GM23338 (cell line): ENCODE measurements at places on chromosomes 6 and 20. TPM values are rescaled to one million over a fixed set of nuclear protein-coding genes. Genes with fewer than 3 reads are reported as not detected.

DNA sequence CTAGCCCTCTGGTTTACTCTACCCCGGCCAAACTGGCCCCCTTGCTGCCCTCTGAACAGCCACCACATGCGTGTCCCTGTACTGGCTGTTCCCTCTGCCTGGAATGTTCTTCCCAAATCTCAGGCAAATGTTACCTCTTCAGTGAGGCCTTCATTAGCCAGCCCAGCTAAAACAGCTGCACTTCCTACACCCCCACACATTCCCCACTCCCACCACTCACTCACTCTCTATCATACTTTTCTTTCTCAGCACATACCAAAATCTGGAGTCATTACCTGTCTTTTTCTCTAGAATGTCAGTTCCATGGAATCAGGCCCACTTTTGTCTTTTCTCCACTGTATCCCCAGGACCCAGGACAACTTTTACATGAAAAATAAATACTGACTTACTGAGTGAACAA lies 401.2 kb upstream of the SULF2 start:
- H3K4me3 ChIP-seq = no peak overlapping the region
- no peak for DNase-seq
- H3K27me3 ChIP-seq = no peaks in the 10 kb centered on the region
- no peak overlapping the region for H3K27ac ChIP-seq
- H3K36me3 ChIP-seq = no peaks in the 10 kb centered on the region
- 0 out of 2 replicates have a peak, but pooled peaks cover 3% of the 10 kb centered on the region for H3K4me1 ChIP-seq

- no peak overlapping the region for H3K27ac ChIP-seq
- no peaks in the 10 kb centered on the region for H3K36me3 ChIP-seq
- no peaks in the 10 kb centered on the region for H3K4me1 ChIP-seq
- H3K4me3 ChIP-seq = no peak overlapping the region
- no peaks in the 10 kb centered on the region for H3K27me3 ChIP-seq
Observed at GRCh38 chr20:37479925-37480691, 40.9 kb upstream of the NNAT start.

DNA sequence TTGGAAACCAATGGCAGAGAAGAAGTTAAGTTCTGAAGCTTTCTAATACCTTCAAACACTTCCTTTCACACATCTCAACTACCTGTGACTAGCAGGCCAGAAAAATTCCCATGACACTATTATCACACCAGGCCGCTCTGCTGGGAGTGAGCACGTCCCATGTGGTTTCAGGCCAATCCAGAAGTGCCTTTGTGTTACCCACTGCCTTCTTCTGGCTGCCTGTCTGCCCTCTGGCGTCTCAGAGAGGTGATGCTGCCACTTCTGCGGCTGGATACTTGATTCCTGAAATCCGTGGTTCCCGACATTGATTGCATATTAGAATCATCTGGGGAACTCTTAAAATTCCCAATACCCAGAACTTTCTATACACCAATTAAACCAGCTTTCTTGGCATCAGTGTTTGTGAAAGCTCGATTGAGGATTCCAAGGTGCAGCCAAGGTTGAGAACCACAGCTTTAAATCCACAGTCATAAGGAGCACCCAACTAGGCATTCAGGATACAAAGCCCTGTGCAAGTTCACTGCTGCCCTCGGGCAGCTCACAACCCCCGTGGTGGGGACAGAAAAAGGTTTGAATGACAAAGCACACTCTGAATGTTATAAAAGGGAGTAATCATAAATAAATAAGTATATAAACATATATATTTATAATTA lies 65.6 kb downstream of the STMND1 start:
- H3K36me3 ChIP-seq = no peaks in the 10 kb centered on the region
- H3K27ac ChIP-seq = no peak overlapping the region
- no peaks in the 10 kb centered on the region for H3K27me3 ChIP-seq
- no peaks in the 10 kb centered on the region for H3K4me1 ChIP-seq

The IRF4 gene
- 1.9 and 4.1 TPM in 2 replicates for polyA plus RNA-seq

The RIPOR2 gene
- polyA plus RNA-seq = 8.8 and 9.5 TPM in 2 replicates

- no peak overlapping the region for H3K4me3 ChIP-seq
- no peaks in the 10 kb centered on the region for H3K36me3 ChIP-seq
Observed at GRCh38 chr20:10306440-10307358, 88.1 kb downstream of the SNAP25 start.

- no peak for DNase-seq
- no peaks in the 10 kb centered on the region for H3K27me3 ChIP-seq
- no peaks in the 10 kb centered on the region for H3K4me1 ChIP-seq
- H3K27ac ChIP-seq = no peak overlapping the region
Observed at GRCh38 chr6:134723081-134723871, 226.6 kb downstream of the ALDH8A1 start.

The BPIFB2 gene
- polyA plus RNA-seq = not detected in 2 replicates

The C6orf58 gene
- polyA plus RNA-seq = 0.18 TPM in 1 of 2 replicates, not detected in the other

- H3K4me1 ChIP-seq = no peaks in the 10 kb centered on the region
- H3K4me3 ChIP-seq = no peak overlapping the region
- no peaks in the 10 kb centered on the region for H3K27me3 ChIP-seq
- DNase-seq = no peak
- no peak overlapping the region for H3K27ac ChIP-seq
- H3K36me3 ChIP-seq = no peaks in the 10 kb centered on the region
Observed at GRCh38 chr6:21393441-21394165, 199.9 kb upstream of the SOX4 start.

GRCh38 chr20:11459090-11459890 lies 458.4 kb upstream of the BTBD3 start:
- H3K27me3 ChIP-seq = no peaks in the 10 kb centered on the region
- H3K36me3 ChIP-seq = no peaks in the 10 kb centered on the region
- no peak overlapping the region for H3K27ac ChIP-seq
- DNase-seq = no peak
- H3K4me1 ChIP-seq = peaks cover 23% of the 10 kb centered on the region; the same call in 1 of the 2 replicates

The KCNK5 gene
- 9.5 and 9.7 TPM in 2 replicates for polyA plus RNA-seq

- H3K4me3 ChIP-seq = no peak overlapping the region
- H3K27me3 ChIP-seq = no peaks in the 10 kb centered on the region
- peaks cover 9% of the 10 kb centered on the region; the same call in 1 of the 2 replicates for H3K4me1 ChIP-seq
- no peak overlapping the region for H3K27ac ChIP-seq
Observed at GRCh38 chr6:2114100-2114499, 131.3 kb downstream of the GMDS start.

The MLN gene
- polyA plus RNA-seq = not detected in 2 replicates

DNA sequence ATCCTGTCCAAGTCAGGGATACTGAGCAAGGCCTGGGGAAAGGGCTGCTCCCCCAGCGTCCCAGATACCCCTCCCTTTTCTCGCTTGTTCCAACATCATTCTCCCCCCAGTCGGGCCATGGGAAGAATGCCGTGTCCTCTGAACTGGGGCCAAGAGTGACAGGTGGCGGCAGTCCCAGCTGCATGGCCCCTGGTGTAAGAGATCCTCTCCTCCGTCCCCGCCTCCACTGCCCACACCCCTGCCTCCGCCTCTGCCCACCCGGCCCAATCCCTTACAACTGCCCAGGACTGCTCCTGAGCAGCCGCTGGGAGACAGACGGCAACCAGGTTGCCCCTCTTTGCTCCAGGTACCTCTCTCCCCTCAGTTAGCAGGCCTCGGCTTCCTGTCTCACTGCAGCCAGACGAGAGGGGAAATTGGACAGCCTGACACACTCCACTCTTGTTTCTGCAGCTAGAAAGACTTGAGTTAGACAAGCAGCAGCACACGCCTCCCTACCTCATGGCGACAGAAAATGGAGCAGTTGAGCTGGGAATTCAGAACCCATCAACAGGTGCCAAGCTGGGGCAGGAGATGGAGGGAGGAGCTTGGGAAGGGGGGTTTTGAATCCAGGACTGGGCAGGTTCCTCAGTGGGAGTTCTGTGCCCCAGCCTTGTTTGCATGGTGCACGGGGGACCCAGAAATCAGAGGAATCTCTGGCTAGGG lies at the start of gene MYLK2:
TSS of gene MYLK2 (plus strand) at position 274 of the 702 bp plus-strand sequence. CDS start at position 499, 225 bp downstream.
- no peak within 1 kb of the TSS for H3K27ac ChIP-seq
- H3K4me3 ChIP-seq = no peak within 1 kb of the TSS
- H3K4me1 ChIP-seq = peaks cover 13% of the 10 kb centered on the region
- H3K36me3 ChIP-seq = no peaks in the 10 kb centered on the region
- DNase-seq = peak; percentile 37
- no peaks in the 10 kb centered on the region for H3K27me3 ChIP-seq

DNA sequence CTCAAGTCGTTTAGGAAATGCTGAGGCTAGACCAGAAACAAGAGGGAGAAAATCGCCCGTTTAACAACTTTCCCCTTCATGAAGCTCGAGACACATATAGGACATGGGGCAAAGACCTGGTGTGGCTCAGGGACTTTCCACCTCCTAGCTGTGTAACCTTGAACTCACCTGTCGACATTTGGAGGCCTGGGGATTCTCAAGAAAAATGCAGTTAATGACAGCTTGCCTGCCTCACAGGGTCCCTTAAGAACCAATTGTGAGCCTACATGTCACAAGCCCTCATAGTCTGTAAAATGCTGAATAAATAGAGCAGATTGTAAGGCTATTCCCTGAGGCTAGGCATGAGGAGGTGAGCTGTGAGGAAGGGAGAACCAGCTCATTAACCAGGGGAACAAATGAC lies 35.1 kb downstream of the MGME1 start:
- H3K27ac ChIP-seq = no peak overlapping the region
- no peaks in the 10 kb centered on the region for H3K4me1 ChIP-seq
- H3K36me3 ChIP-seq = no peaks in the 10 kb centered on the region
- DNase-seq = no peak
- H3K4me3 ChIP-seq = no peak overlapping the region

DNA sequence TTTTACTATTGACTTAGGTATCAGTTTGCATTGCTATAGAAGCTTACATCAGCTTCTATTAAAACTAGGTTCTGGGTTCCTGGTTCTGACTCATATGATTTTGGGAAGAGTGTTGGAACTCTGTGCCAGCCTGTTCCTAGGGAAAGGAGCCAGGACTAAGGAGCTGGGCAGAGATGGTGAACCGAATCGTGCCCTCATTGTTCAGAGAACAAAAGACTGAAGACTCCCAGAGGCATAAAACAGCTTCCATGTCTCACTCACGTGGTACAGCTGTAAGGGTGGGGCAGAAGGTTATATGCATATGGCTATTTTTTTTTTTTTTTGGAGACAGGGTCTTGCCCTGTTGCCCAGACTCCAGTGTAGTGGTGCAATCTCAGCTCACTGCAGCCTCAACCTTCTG lies 89.1 kb upstream of the THBS2 start:
- H3K27me3 ChIP-seq = no peaks in the 10 kb centered on the region
- no peak overlapping the region for H3K4me3 ChIP-seq
- DNase-seq = no peak
- H3K4me1 ChIP-seq = peaks cover 2% of the 10 kb centered on the region
- no peaks in the 10 kb centered on the region for H3K36me3 ChIP-seq
- H3K27ac ChIP-seq = no peak overlapping the region

GRCh38 chr6:30893666-30894065 lies 9.3 kb downstream of the DDR1 start:
- no peak overlapping the region for H3K27ac ChIP-seq
- no peaks in the 10 kb centered on the region for H3K27me3 ChIP-seq
- H3K36me3 ChIP-seq = peaks cover 12% of the 10 kb centered on the region

DNA sequence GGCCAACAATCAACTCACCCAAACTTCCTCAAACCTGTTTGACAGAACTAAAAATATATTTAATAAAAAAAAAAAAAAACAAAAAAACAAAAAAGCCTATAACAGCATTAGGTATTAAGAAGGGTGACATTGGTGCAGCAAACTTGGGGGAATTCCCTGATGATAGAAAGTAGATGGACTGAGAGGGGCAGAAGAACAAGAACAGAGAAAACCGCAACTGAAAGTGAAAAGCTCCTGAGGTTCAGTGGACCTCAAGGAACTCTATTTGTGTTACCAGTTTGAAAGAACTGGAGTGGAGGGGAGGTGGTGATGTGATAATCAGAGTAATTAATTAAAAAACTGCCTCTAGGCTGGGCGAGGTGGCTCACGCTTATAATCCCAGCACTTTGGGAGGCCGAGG lies 53.8 kb downstream of the MACROD2 start:
- no peaks in the 10 kb centered on the region for H3K36me3 ChIP-seq
- H3K4me1 ChIP-seq = no peaks in the 10 kb centered on the region; the same call in 1 of the 2 replicates
- H3K27me3 ChIP-seq = no peaks in the 10 kb centered on the region
- H3K4me3 ChIP-seq = no peak overlapping the region
- DNase-seq = no peak
- no peak overlapping the region for H3K27ac ChIP-seq

GRCh38 chr6:6058054-6058444 lies 51.3 kb upstream of the NRN1 start:
- no peak overlapping the region for H3K4me3 ChIP-seq
- H3K27me3 ChIP-seq = no peaks in the 10 kb centered on the region
- no peaks in the 10 kb centered on the region for H3K36me3 ChIP-seq
- peak; percentile 19 for DNase-seq

The MYBL2 gene
- 71.7 and 72.3 TPM in 2 replicates for polyA plus RNA-seq

The DEFB124 gene
- polyA plus RNA-seq = not detected in 2 replicates

DNA sequence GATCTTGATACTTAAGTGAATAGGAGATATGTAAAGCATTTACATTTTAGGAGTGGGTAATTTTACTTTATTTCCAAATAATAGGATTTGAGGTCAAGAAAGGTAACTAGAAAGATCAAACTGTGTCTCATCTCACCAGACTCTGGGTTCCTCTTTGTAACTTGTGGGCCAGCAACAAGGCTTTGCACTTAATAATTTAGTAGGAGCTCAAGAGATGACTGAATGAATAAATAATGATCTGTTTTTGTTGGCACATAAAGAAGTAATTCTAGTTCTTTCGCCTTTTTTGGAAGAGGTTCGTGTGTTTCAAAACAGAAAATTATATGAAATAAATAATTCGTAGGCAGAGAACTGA lies 67.4 kb upstream of the FABP7 start:
- no peaks in the 10 kb centered on the region for H3K27me3 ChIP-seq
- no peak for DNase-seq
- H3K27ac ChIP-seq = no peak overlapping the region
- H3K4me1 ChIP-seq = peaks cover 18% of the 10 kb centered on the region
- H3K36me3 ChIP-seq = no peaks in the 10 kb centered on the region

The SNX21 gene
- polyA plus RNA-seq = 13.3 and 15.5 TPM in 2 replicates

GRCh38 chr20:52724541-52724940 lies 247.6 kb upstream of the TSHZ2 start:
- no peak for DNase-seq
- H3K27me3 ChIP-seq = no peaks in the 10 kb centered on the region
- no peaks in the 10 kb centered on the region for H3K36me3 ChIP-seq
- H3K4me3 ChIP-seq = no peak overlapping the region

DNA sequence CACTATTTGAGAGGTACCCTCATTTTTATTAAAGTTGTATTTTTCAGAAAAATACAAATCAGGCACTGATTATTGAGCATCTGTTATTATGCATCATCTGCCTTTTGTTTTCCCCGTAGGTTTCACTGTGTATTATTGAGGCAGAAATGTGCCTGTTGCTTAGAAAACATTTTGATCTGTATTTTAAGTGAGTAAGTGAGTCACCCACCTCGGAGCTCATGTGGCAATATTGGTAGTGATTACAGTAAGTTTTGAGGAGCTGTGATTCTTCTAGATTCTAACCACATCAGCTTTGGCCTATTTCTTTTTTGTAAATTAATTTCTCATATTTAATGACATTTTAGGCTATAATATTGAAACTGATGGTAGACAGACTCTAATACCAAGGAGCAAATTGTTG lies 59.6 kb upstream of the LAMP5 start:
- H3K27ac ChIP-seq = no peak overlapping the region
- H3K4me3 ChIP-seq = no peak overlapping the region
- no peaks in the 10 kb centered on the region for H3K27me3 ChIP-seq
- DNase-seq = no peak
- no peaks in the 10 kb centered on the region for H3K36me3 ChIP-seq
- no peaks in the 10 kb centered on the region for H3K4me1 ChIP-seq
